ENCODE measurements at places on chromosomes 1 and 21.

- DNase-seq: no peak
Observed at GRCh38 chr1:75870951-75871350, 61.3 kb downstream of the ASB17 start.

DNA sequence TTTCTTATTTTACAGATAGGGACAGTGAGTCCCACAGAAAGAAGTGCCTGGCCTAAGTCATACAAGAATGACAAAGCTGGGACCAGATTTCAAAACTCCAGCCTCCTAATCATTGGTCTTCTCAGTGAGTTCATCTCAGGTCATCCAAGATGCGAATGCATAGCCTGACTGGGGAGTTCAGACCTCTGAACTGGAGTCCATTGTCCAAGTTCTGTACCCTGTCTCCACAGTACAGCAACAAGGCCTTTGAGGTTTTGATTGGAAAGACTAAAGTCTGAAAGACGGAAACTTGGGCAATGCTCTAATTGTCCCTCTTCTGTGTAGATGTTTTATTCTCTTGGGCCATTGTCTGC lies 62.0 kb downstream of the TNN start:
- DNase-seq: no peak

DNA sequence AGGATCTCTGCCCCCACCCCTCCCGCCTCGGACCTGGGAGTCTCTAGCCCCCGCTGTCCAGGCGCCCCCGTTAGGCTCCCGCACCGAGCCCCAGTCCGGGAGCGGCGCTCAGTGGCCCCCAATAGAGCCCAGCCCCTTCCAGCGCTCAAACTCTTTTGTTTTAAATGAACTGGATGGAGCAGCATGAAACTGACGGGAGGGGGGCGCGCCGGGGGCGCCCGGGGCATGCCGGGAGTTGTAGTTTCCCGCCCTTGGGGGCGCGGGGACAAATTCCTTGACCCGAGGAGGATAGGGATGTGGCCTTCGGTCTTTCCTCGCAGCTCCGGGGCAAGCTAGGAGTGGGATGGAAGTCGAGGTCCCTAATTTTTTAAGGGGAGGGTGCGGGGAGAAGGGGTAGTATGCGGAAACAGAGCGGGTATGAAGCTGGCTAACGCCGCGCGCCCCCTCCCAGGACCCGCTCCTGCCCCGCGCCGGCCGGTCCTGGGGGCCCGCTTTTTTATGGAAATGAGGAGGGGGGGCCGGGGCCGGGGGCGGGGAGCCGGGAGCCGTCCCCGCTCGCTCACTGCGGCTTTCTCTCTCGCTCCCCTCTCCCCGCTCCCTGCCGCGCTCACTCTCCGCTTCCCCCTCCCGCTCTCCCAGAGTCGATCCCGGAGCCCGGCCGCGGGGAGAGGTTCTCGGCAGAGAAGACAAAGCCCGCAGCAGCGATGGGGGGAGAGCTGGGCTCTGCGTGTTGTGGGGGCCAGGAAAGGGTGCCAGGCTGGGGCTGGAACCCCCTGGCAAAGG lies at the start of gene MEX3A:
MEX3A (minus strand) TSS at position 157 of the 783 bp plus-strand sequence. CDS start 467 bp downstream, outside the sequence.
- peak; percentile 50 for DNase-seq

- no peak for DNase-seq
Observed at GRCh38 chr1:219420913-219421312, 192.0 kb downstream of the ZC3H11B start.

GRCh38 chr1:1407636-1408318 lies 684 bp upstream of the MRPL20 start:
- DNase-seq: no peak

DNA sequence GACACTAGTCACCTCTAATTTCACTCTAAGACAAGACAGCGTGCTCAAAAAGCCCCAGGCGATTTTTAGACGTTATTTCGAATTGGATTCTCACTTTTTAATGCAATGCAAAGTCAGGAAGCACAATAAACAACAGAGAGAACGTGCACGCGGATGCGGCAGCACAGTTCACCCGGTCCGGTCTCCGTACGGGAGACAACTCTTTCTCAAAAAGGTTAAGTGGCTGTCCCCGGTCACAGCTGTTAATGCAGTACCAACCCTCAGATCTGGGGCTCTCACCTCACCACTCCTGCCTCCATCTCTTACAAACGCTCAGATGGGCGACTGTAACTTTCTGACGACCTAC lies 1.2 kb downstream of the HP1BP3 start:
- no peak for DNase-seq

DNA sequence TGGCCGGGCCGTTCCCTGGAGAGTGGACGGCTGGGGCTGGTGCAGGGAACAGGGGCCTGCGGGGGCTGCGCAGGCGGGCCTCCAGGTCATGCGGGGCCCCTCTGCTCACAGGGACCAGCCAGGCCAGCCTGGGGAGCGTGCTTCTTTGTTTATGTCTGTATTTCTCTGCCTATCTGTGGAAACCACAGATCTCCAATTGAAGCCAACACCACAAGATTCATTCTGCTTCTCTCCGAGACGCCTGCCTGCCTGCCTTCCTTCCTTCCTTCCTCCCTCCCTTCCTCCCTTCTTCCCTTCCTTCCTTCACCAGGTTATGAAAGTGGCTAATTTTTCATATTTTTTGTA lies 39.9 kb upstream of the HMGN1 start:
- no peak for DNase-seq

DNA sequence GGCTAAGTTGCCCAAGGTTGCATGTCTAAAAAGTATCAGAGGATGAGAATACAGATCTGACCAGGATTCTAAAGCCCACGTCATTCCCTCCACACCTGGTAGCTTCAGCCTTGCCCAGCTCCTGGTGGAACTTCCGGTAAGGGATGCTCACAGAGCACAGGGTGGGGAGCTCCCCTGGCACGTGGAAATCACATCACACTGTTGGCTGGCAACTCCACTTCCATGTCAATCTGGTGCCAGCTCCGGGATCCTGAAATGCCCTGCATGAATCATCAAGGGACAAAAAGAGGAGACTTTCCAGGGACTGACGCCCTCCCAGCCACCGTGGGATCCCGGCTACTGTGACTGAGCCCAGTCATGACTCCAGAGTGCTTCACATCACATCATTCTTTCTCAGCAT lies 12.4 kb upstream of the BCAR3 start:
- no peak for DNase-seq

- no peak for DNase-seq
Observed at GRCh38 chr1:219399446-219399845, 213.5 kb downstream of the ZC3H11B start.

GRCh38 chr1:41473738-41474362 lies 10.6 kb downstream of the EDN2 start:
- DNase-seq: no peak

DNA sequence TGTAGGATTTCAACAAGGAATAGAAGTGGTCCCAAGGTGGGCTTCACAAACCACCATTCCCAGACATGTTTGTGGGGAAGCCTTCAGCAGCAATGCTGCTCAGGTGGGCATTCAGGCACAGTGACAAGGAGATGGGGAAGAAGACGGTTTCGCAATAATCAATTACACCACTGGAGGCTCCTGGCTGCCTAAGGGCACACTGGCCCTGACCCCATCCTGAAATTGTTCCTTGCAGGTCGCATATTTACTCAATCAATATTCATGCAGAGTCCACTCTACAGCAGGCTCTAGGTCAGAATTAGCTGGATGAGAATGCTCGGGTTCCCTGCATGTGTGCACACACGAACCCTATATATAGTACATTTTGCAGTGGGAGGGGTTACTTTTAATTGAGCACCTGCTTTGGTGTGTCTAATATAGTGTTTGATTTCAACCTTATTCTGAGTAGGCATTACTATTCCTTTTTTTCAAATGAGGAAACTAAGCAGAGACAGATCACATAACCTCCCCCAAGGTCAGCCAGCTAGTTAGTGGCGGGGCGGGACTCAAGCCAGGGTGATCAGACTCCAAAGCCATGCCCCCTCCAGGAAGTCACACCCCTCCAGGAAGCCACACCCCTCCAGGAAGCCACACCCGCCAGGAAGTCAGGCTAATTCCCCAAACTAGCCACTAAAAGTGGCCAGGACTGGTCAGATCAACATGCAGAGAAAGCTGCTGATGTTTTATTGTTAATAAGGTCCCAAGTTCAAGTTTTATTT lies 106.5 kb downstream of the HLCS start:
- no peak for DNase-seq

Data from stimulated activated CD4-positive, alpha-beta T cell treated with anti-CD3 and anti-CD28 coated beads, Interleukin-15, amount 100 ng/mL, for 1 hour (primary cell).